ENCODE measurements at places on chromosomes 13 and 19. TPM values are rescaled to one million over a fixed set of nuclear protein-coding genes. Genes with fewer than 3 reads are reported as not detected.

CAB39L gene
- total RNA-seq = 13.3 TPM

DNA sequence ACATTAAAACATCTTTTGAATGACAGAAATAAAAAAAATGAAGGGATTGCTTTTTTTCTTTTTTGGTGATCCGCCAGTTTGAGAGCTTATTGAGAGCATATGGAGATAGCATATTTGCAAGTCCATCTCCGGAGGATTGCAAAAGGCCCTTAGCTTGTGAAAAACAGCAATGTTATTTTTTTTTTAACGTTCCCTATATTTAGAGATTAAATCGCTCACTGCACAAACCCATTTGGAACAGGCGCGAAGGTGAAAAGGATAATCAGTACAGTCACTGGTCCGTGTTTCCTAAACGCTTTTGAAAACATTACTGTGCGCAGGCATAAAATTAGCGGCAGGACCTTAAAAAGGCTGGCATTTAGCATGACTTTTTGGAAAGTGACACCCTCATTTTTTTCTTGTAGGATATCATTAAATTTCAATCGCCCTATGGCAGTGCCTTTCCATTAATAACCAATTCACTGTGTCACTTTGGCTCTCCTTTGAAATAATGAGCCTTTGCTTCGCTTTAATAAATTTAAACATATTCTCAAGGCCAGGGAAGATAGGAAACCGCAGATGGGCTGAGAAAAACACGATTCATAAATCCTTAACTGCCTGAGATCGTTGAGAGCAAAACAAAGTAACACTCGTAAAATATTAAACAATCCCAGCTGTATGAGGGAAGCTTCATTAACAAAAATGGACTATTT, 342.2 kb downstream of the DACH1 start:
- no peak for DNase-seq

CPAMD8 gene
- total RNA-seq = 40.9 TPM

- DNase-seq = peak; percentile 68
Measured at GRCh38 chr19:19145684-19146608, 7.7 kb upstream of the TMEM161A start.

DNA sequence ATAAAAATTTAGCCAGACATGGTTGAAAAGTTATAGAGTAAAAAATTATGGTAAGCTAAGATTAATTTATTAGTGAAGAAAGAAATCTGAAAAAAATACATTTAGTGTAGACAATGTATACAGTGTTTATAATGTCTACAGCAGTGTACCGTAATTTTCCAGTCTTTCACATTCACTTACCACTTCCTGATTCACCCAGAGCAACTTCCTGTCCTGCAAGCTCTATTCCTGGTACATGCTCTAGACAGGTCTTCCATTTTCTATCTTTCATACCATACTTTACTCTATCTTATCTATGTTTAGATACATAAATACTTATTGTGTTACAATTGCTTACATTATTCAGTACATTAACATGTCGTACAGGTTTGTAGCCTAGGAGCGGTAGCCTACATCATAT, 1387.8 kb upstream of the ATXN8OS start:
- no peak for DNase-seq

- DNase-seq = no peak
Measured at GRCh38 chr13:94706101-94706842, 6.1 kb downstream of the SOX21 start.

- DNase-seq = no peak
Measured at GRCh38 chr19:53980539-53981375, 10.7 kb upstream of the CACNG6 start.

GRCh38 chr19:40464059-40465024, 1.2 kb downstream of the BLVRB start:
- DNase-seq = peak; percentile 61

DNA sequence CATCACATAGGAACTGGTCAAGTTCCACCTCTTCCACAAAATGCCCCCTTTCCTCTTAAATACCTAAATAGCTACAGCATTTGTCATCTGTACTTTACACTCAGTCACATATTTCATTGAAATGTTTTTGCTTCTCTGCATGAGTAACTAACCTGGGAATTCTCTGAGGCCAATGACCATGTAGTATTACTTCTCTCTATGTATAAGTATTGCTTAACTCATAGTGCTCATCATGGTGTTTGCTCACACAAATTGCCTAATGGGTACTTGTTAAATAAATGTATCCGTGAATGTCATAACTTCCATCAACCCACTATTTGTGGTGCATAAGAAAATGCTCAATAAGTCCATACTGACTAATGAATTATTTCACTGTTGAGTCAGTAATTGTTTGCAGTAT, 115.5 kb downstream of the FGF14 start:
- no peak for DNase-seq

- DNase-seq = no peak
Measured at GRCh38 chr13:110824702-110825300, 90.1 kb downstream of the ANKRD10 start.

HNRNPM gene
- total RNA-seq = 252 TPM

DNA sequence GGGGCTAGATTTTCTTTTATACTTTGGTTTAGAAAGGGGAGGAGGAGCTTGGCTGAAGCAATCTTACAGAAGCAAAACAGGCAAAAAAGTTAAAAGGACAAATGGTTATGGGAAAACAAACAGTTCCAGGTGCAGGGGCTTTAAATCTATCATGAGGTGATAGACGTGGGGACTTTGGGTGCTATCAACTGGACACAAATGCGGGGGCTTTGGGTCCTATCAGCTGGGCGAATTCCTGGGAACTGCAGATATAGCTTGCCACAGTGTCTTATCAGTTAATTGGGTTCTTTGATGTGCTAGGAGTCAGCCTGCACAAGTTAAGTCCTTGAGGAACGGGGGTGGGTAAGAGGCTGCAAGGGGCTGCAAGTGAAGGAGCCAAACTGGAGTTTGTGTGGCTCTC, 260.6 kb downstream of the TUBA3C start:
- DNase-seq = no peak

ACP5 gene
- total RNA-seq = 3.9 TPM

DNA sequence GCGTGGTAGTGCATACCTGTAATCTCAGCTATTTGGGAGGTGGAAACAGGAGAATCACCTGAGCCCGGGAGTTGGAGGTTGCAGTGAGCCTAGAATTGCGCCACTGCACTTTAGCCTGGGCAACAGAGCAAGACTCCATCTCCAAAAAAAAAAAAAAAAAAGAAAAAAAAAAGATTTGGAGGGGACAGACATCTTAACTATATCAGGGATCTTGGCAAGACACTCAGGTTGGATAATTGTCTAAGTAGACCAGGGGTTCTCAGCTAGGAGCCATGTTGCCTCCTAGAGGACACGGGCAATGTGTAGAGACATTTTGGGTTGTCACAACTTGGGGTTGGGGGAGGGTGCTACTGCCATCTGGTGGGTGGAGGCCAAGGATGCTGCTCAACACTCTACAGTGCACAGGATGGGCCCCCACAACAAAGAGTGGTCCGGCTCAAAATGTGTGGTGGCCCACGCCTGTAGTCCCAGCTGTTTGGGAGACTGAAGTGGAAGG, 1.9 kb upstream of the ZNF580 start:
- DNase-seq = no peak

C19orf38 gene
- 2.3 TPM for total RNA-seq

- no peak for DNase-seq
Measured at GRCh38 chr13:19810996-19811881, 28.5 kb upstream of the PSPC1 start.

DNA sequence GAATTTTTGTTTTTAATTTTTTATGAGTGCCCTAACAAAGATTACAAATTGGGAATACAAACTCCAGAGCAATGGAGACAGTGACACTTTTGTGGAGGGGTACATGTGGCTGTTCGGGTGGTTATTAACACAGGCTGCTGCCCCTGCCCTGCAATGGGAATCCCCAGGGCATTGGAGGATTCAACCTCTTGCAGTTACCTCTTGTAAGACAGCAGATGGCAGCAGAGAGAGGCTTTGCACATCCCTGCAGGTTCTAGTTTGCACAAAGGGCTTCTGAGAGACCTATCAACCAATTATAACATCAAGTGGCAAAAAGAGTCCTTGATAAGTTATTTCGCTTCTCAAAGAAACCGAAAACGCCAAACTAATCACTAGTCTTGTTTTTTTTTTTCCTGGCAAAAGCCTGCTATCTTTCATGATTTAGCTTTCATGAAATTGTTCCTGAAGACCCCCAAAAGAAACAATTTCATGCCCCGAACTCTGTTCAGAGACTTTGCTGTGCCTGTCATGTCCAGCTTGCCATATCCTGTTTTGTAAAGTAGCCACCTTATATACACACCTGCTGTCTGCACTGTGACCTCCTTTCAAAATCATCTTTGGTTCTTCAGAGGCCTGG, 10.4 kb downstream of the GJB2 start:
- no peak for DNase-seq

ZNF525 gene
- total RNA-seq = 23.5 TPM

- no peak for DNase-seq
Measured at GRCh38 chr19:5949792-5950305, 28.1 kb downstream of the RANBP3 start.

DNA sequence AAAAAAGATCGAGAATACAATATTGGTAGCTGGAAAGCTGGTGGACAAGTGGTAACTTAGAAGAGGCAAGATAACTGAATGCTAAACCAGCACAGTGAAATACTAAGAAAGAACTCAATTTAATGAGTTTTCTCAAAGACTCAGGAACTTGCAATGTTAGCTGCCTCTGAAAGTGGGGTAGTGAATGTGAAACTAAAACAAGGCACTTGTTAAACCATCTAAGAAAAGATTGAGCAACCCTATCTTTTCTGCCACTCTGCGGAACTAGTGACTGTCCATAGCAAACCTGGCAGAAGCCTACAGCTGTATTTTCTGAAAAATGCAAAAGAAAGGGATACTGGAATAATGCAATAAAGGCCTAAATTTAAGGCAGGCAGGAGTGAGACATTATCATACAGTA, 1574.4 kb upstream of the PRR20A start:
- no peak for DNase-seq

PTGER1 gene
- total RNA-seq = 3.5 TPM

GRCh38 chr19:45294291-45295029, 28.2 kb downstream of the CKM start:
- no peak for DNase-seq

- DNase-seq = peak; percentile 75
Measured at GRCh38 chr19:17996826-17997316, 11.1 kb upstream of the ARRDC2 start.

- DNase-seq = no peak
Measured at GRCh38 chr19:35531291-35531690, 2.0 kb upstream of the GAPDHS start.

DAND5 gene
- 0.16 TPM for total RNA-seq

DNA sequence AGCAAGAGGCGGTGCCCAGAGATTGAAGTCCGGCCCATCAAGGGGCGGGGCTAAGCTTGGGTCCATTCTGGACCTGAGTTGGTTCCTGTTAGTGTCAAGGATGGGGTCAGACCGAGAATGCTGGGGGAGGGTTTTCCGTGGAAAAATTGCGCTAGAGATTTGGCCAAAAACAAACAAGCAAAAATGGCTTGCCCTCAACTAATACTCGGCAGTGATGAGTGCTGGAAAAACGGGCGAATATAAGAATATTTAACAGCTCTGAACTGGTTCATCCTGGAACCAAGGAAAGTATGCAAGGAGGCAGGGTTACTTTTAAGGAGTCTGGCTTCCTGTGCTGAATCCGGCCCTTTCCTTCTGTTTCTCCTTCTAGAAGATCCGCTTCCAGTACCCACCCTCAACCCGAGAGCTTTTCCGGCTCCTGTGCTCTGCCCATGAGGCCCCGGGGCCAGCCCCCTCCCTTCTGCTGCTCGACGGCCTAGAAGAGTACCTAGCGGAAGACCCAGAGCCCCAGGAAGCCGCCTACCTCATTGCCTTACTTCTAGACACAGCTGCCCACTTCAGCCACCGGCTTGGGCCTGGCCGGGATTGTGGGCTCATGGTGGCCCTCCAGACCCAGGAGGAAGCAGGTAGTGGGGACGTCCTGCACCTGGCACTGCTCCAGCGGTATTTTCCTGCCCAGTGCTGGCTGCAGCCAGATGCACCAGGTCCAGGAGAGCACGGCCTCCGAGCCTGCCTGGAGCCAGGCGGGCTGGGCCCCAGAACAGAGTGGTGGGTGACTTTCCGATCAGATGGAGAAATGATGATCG, 880 bp downstream of the SWSAP1 start:
- no peak for DNase-seq

MOB3A gene
- 34.1 TPM for total RNA-seq

ERICH4 gene
- not detected for total RNA-seq

GRCh38 chr19:19342086-19343015, 21.7 kb downstream of the MAU2 start:
- peak; percentile 79 for DNase-seq

GRCh38 chr19:4638317-4638716, 999 bp upstream of the TNFAIP8L1 start:
- no peak for DNase-seq

GRCh38 chr13:112567161-112567862, 20.6 kb downstream of the TUBGCP3 start:
- DNase-seq = no peak

GRCh38 chr13:79772811-79773210, 291.9 kb downstream of the NDFIP2 start:
- no peak for DNase-seq

GRCh38 chr19:45428384-45429231, 4.9 kb upstream of the ERCC1 start:
- DNase-seq = peak; percentile 62

All from mesothelial cell of epicardium (in vitro differentiated cells).